ENCODE measurements at places on chromosomes 5 and 9.

DNA sequence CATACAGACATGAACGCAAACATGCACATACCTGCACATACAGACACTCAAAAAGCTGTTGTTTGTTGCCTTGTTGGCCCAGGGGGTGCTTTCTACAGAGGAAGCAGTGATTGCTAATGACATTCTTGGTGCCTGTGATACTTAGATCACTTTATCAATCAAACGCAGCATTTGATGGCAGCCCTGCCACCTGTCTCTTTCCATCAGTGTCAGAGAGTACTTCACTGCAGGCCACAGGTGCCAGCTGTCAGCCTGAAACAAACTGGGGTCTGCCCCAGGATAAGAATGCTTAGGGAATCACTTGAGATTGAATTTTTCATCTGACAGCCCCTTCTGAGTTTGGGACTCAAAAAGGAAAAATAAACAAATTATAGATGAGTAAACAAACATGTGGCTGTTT, 388.9 kb upstream of the SGCD start:
- DNase-seq: no peak

GRCh38 chr9:113842086-113842485, 34.0 kb upstream of the ZNF618 start:
- no peak for DNase-seq

DNA sequence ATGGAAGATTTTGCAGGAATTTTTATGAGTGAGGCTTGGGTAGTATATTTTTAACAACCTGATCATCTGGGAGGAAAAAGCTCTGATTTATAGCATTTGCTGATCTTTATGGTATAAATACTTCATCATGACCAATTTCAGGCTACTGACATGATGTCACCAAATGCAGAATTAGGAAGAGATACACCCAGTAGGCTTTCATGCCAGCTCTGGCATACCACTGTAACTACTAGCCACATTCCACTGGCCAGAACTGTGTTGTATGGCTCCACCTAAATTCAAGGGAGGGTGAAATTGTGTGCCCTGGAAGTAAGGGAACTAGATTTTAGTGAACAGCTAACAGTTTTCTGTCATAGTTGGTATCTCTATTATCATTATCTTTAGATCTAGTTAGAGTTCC, 17.6 kb downstream of the AP3S1 start:
- no peak for DNase-seq

- no peak for DNase-seq
Measured at GRCh38 chr9:75086541-75087288, 1.2 kb downstream of the NMRK1 start.

DNA sequence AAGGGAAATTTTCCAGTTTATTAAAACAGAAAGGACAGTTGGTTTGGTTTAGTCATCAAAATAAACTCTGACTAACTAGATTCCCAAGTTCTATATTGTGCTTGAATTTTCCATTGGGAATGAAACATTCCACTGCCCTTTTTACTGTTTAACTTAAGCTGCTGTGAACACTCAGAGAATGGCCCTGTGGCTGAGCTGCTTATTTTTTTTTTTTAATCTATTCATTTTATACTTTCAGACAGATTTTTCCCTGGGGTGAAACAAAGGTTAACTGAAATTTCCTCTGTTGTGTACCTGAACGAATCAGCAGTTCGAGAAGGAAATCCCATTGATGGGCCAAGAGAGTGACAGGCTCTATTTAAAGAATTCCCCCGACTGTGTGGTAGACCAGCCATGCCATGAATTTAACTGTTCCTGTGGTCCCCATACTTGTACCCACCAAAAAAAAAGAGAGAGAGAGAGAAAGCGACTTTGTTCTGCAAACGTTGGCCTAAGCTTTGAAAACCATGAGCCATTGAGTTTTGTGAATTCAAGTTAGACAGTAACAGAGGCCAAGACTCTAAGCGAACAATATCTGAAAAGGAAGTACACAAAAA, 138.7 kb upstream of the GRHPR start:
- DNase-seq: no peak

GRCh38 chr5:72464071-72464470, 43.1 kb downstream of the ZNF366 start:
- DNase-seq: no peak

DNA sequence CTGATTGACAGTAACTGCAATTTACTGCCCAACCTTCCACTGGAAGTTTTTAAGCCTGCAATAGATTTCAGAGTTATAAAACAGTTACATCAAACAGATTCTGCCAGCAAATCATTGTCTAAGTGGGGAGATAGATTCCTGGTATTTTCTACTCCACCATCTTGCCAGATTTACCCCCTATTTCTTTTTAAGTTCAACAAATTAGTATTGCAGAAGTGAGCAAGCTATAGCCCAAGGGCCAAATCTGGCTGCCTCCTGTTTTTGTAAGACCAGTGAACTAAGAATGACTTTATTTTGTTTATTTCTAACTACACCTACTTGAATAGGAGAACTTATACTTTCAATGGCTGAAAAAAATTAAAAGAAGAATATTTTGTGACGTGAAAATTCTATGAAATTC, 8.8 kb upstream of the TMEM171 start:
- no peak for DNase-seq

All from WERI-Rb-1 (cell line).